ENCODE measurements at places on chromosomes 1 and 21.

DNA sequence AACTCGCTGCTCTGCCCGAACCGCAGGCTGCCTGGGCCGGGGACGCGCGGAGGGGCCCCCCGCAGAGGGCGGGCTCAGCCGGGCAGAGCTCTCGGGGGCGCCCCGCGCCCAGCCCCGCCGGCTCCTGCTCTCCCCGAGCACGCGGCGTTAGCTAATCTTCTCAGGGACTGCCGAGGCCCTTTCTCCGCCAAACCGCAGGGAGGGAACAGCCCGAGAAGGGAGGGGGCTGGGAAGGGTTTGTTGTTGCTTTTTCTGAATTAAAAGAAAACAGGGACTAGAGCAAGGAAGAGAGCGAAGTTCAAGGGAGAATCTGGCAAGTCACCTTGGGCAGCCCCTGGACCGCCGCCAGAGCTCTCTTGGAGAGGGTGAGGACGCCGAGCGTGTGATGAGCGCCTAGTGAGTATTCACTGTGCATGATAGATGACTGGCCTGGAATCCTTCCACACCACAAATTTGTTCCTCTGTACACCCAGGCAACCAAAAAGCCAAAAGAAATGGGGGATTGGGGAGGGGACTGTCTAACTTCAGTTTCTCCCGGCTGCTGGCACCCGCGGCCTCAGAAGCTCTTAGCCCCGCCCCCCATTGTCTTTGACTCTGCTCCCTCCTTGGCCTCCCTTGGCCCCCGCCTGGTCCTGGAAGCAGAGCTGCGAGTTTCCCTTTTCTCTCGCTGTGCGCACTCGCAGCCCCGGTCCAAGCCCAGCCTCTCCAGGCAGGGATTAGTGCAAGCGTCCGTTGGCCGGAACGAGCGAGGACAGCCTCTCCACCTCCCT is 19.7 kb upstream of the LMX1A start:
- DNase-seq = peak; percentile 95

- no peak for DNase-seq
Measured at GRCh38 chr1:207414606-207415108, 39.5 kb upstream of the CR2 start.

- no peak for DNase-seq
Measured at GRCh38 chr1:19613171-19613703, 30.9 kb upstream of the NBL1 start.

DNA sequence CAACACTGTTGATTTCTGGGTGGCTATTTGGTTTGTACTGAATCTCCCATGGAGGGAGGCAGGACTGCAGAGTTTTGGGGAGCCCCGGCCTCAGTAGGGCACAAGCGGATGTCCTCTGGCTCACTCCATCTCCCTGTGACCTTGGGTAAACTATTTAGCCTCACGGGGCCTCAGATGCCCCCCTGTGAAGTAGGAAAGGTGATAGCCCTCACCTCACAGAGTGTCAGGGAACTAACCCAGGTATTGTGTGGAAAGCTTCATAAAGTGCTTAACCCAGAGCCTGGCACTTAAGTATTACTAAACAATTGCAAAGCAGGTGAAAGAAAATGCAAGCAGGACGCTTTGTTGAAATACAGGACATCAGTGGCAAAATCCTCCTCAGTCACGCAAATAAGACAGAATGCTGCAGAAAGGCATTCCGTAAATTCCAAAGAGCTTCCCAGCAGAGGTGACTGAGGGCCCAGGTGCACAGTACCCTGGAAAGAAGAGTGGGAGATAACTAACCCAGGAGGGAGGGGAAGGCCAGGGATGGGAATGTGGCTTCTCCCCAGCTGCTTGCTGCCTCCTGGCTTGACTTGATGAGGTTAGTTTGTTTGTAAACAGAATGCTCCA is 436.3 kb downstream of the PRDM2 start:
- no peak for DNase-seq

GRCh38 chr1:40980453-40981121 is 1.1 kb downstream of the CTPS1 start:
- DNase-seq = no peak

DNA sequence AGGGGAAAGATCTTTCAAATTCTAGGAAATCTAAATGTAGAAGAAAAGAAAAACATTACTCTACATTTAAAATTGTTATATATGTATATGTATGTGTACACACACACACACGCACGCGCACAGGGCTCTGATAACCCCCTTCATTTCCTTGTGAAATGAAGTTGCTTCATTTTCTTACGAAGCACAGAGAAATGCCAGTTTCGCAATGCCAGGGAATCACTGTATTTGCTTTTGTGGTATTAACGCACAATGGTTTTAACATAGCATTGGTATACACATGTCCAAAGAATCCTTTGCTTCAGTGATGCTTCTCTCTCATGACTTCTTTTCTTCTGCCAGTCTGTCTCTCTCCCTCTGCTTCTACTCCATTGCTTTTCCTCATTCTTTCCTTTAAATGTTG is 8.4 kb upstream of the DDAH1 start:
- no peak for DNase-seq

- DNase-seq = no peak
Measured at GRCh38 chr1:200242110-200243041, 167.5 kb downstream of the ZNF281 start.

- no peak for DNase-seq
Measured at GRCh38 chr1:10962483-10962882, 50.0 kb upstream of the TARDBP start.

DNA sequence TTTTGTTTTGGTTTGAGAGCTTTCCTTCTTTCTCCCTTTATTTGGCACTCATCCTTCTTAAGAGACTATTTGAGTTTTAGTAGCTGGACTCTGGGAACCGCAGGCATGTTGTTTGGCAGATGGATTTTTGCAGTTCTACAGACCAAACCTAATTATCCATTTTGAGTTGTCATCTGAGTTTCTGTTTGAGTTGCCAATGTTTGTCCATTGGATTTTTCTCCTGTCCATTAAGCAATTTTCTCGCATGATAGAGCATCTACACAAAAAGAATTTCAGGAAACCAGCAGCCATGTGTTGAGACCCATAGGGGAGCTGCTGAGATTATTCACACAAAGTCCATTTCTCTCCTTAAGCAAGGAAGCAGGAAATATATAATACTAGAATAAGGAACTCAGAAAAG is 17.2 kb upstream of the CXADR start:
- no peak for DNase-seq

GRCh38 chr1:246343251-246343650 is 163.8 kb downstream of the SMYD3 start:
- no peak for DNase-seq

- DNase-seq = no peak
Measured at GRCh38 chr1:223704921-223705878, 7.1 kb upstream of the CAPN2 start.

DNA sequence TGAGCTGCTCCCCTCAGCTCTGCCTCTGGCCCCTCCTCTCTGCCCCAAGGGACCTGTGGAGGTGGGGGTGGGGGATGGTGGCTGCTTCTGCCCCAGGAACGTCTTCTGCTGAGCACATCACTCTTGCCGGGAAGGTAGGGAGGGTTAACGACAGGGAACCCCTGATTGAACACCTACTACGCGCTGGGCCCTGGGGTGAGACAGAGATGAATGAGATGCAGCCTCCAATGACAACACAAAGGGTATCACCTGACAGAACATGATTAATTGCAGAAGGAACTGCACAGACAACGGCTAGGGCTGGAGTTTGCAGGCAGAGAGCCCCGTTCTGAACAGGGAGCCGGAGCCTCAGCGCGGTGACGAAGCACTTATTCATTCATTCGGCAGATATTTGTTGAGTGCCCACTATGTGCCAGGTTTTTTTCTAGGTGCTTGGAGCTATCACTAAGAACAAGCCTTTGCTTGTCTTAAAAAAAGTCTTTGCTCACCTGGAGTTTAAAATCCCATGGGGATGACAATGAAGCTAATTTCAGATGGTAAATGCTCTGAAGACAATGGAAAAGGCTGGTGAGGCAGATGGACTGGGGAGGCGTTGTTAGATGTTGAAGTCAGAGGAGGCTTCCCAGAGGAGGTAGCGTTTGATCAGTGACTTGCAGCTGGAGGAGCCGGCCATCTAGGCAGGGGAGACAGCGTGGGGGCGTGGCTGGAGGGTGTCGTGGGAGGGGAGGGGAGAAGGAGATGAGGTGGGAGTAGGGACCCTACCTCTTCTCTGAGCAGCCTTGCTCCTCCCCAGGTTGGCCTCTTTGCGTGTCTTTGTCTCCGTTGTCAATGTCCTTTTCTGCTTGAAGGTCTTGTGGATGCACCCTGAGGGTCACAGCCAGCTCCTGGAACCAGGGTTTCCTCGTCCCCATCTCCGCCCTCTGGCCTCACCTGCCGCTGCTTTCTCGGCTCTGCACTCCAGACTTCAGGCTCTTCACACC is 103.1 kb upstream of the CSF3R start:
- no peak for DNase-seq

DNA sequence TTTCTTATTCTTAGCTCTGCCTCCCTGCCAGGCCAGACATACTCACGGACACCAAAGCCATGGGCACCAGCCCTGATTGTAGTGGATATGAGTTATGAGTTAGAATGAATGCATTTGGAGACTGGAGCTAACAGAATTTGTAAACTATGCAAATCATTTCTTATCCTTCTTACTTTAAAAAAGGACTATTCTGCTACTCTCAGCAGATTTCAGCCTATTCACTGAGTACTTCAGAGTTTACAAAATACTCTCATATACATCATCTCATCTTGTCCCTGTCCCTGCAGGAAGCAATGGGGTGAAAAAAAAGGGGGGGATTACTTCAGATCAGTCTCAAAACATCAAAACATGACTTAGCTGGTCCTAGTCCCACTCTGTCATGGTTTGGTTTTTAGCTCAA is 541.4 kb upstream of the PLXNA2 start:
- no peak for DNase-seq

DNA sequence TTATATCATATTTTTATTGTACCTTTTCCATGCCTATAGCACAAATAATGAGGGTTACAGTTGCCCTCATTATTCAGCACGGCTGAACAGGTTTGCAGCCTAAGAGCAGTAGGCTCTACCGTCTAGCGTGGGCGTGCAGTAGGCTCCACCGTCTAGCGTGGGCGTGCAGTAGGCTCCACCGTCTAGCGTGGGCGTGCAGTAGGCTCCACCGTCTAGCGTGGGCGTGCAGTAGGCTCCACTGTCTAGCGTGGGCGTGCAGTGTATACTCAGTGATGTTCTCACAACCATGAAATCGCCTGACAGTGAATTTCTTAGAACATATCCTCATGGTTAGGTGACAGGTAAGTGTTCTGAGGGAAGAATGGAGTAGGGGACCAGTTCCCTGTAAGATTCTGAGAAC is 84.9 kb downstream of the DYRK1A start:
- DNase-seq = no peak

DNA sequence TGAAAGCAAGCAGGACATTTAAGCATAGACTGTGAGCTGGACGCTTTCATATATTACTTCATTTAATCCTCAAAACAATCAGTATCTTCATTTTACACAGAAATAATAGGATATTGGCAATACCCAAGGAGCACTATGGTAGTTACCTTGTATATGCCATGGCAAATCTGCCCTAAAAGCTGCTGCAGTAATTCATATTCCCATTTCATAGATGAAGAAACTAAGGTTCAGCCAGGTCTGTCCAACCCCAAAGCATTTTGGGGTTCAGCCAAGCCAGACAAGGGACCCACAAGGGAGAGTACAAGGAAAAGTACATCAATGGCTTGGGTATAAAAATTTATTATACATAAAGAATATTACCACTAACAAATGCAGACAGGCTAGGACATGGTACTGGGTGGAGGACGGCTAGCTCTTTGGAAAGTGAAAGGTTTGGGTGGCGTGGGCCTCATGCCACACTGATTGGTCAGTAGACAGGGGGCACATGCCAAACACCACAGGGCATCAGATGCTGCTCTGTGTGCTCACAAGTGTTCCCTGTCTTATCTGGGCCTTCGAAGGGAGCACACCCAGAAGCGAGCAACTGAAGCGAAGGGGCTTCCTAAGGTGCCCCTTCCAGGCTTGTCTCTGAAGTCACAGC is 23.9 kb upstream of the PTAFR start:
- no peak for DNase-seq

GRCh38 chr1:54227091-54227602 is 27.2 kb downstream of the MRPL37 start:
- DNase-seq = no peak

GRCh38 chr1:56376188-56376984 is 203.0 kb downstream of the PLPP3 start:
- peak; percentile 76 for DNase-seq

- peak; percentile 79 for DNase-seq
Measured at GRCh38 chr1:150552128-150552910, 3.1 kb downstream of the ADAMTSL4 start.

DNA sequence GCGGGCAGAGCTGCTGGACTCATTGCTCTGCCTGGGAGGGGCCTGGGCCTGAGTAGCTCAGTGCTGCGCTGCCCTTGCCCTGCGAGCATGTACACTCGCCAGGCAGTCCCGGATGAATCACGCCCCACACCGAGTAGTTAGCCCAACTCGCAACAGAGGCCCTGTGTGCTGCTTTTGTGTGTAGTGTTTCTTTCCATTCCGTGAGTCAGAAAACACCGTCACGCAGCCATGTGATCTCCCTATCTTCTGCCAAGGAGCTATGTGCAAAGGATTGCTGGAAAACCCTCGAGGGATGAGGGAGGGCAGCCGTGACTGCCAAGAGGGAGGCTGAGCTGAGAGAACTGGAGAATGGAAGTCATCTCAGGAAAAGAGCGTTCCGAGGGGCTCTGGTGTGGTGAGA is 37.3 kb downstream of the NENF start:
- no peak for DNase-seq

- DNase-seq = no peak
Measured at GRCh38 chr1:201748335-201748734, 80.6 kb upstream of the IPO9 start.

DNA sequence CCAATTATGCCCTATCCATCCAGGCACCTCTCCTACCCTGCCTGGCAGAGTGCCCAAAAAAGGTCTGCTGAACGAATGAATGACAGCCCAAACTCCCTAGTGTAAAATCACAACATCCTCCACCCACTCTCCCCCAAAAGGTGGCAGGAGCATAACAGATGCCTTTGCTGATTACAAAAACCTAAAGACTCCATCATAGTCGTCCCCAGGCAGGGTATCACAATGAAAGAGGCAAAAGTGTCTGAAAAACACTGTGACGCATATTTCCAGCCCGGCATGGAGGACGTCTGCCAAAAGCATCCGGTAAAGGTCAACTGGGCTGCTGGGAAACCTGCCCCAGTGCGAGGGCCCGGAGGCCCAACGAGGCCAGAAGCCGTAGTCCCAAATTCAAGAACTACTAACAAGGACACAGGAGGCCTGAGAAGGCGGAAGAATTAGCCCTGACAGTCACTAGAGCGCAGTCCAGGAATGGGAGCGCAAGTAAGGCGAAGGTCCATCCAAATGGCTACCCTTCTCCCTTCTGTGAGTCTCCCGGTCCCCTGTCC is 576 bp downstream of the SMIM12 start:
- no peak for DNase-seq

- DNase-seq = no peak
Measured at GRCh38 chr1:43072314-43072713, 99.8 kb downstream of the EBNA1BP2 start.

DNA sequence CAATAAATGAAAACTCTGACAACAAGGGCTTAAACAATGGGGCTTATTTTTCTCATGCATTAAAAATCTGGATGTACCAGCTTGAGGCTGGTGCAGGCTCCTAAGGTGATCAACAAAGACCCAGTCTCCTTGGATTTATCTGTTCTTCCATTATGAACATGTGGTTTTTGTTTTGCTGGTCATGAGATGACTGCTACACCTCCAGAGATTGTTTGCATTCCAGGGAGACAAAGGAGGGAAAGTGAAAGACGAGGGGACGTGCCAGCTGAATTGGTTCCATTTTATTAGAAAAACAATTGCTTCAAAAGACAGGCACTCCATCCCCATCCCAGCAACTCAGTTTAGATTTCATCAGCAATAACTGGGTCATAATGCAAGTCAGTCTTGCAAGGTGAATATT is 90.9 kb upstream of the KCNK1 start:
- DNase-seq = no peak

Data from left forelimb (tissue), 1 donor.